ENCODE measurements at places on chromosomes 2 and 18.
A peak's percentile ranks its signal among the peaks of the same experiment; 100 is the strongest.

GRCh38 chr2:238138331-238139195 lies at the start of gene KLHL30:
KLHL30 (plus strand) TSS chr2:238138668; CDS start chr2:238140755, 2,087 bp downstream.
- H3K27me3 ChIP-seq, result no peaks in the 10 kb centered on the region
- no peaks in the 10 kb centered on the region for H3K36me3 ChIP-seq
- H3K4me1 ChIP-seq, result no peaks in the 10 kb centered on the region
- no peak within 1 kb of the TSS for H3K27ac ChIP-seq
- no peak for DNase-seq
- no peak within 1 kb of the TSS for H3K4me3 ChIP-seq

- H3K27me3 ChIP-seq, result no peaks in the 10 kb centered on the region
- no peak overlapping the region for H3K4me3 ChIP-seq
- no peak overlapping the region for H3K27ac ChIP-seq
- no peaks in the 10 kb centered on the region for H3K36me3 ChIP-seq
- H3K4me1 ChIP-seq, result no peaks in the 10 kb centered on the region
- no peak for DNase-seq
These were observed 27.1 kb upstream of the SCYGR1 start for GRCh38 chr2:227414846-227415245.

GRCh38 chr18:37516361-37516853 lies 49.2 kb downstream of the CELF4 start:
- H3K36me3 ChIP-seq, result no peaks in the 10 kb centered on the region
- no peak overlapping the region for H3K4me3 ChIP-seq
- no peak overlapping the region for H3K27ac ChIP-seq
- H3K27me3 ChIP-seq, result no peaks in the 10 kb centered on the region
- no peak for DNase-seq

DNA sequence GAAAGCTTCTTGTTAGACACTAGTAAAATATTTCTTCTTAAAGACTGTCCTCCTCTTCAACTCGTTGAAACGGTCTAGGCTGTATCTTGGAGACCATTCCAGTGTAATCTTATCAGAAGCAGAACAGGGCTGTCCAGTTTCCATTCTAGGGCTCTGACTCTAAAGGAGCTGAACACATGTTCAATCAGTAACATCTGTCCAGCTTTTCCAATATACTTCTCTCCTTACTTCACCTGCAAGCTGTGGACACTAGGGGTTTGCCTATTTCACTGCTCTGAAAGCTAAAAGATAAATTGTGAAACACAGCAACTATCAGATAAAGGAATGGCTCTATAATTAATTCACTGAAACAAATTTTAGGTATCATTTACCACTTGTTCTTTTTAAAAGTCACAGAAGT lies 73.8 kb downstream of the ZNF385B start:
- no peaks in the 10 kb centered on the region for H3K36me3 ChIP-seq
- no peak for DNase-seq
- H3K27me3 ChIP-seq, result no peaks in the 10 kb centered on the region
- no peak overlapping the region for H3K4me3 ChIP-seq
- no peak overlapping the region for H3K27ac ChIP-seq
- no peaks in the 10 kb centered on the region for H3K4me1 ChIP-seq

- no peaks in the 10 kb centered on the region for H3K36me3 ChIP-seq
- no peaks in the 10 kb centered on the region for H3K4me1 ChIP-seq
- no peaks in the 10 kb centered on the region for H3K27me3 ChIP-seq
- no peak overlapping the region for H3K4me3 ChIP-seq
These were observed 102.9 kb downstream of the CDC42EP3 start for GRCh38 chr2:37568565-37568964.

GRCh38 chr2:200172521-200172920 lies 134.0 kb upstream of the SPATS2L start:
- H3K27me3 ChIP-seq, result no peaks in the 10 kb centered on the region
- DNase-seq, result no peak
- H3K4me3 ChIP-seq, result no peak overlapping the region
- no peaks in the 10 kb centered on the region for H3K36me3 ChIP-seq
- H3K4me1 ChIP-seq, result peaks cover 18% of the 10 kb centered on the region

GRCh38 chr2:220068846-220069245 lies 441.4 kb downstream of the SLC4A3 start:
- H3K4me1 ChIP-seq, result no peaks in the 10 kb centered on the region
- H3K36me3 ChIP-seq, result no peaks in the 10 kb centered on the region
- H3K27ac ChIP-seq, result no peak overlapping the region
- no peak for DNase-seq
- no peak overlapping the region for H3K4me3 ChIP-seq

- peak; percentile 3 for DNase-seq
- no peaks in the 10 kb centered on the region for H3K36me3 ChIP-seq
- H3K4me3 ChIP-seq, result no peak overlapping the region
- H3K27ac ChIP-seq, result no peak overlapping the region
- peaks cover 5% of the 10 kb centered on the region for H3K4me1 ChIP-seq
These were observed 27.2 kb upstream of the LANCL1 start for GRCh38 chr2:210503725-210504191.

DNA sequence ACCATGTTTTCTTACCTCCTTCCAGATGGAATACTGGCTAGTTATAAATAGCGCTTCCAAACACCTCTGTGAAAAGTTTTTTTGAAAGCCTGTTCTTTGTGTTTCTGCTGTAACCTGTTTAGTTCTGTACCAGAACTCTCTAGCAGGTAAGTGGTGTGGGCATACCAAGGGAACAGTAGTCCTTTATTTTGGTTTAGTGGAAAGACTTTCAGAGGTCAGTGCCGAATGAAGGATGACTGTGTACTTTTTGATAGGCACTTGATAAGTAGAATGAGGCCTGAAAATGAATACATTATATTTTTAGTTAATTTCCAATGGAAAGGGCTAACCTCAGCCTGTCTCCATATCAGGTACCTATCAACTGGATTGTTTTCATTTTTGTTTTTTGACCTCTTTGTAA lies 27.6 kb upstream of the ASB1 start:
- H3K36me3 ChIP-seq, result no peaks in the 10 kb centered on the region
- H3K27ac ChIP-seq, result no peak overlapping the region
- H3K27me3 ChIP-seq, result no peaks in the 10 kb centered on the region
- H3K4me1 ChIP-seq, result no peaks in the 10 kb centered on the region
- H3K4me3 ChIP-seq, result no peak overlapping the region

DNA sequence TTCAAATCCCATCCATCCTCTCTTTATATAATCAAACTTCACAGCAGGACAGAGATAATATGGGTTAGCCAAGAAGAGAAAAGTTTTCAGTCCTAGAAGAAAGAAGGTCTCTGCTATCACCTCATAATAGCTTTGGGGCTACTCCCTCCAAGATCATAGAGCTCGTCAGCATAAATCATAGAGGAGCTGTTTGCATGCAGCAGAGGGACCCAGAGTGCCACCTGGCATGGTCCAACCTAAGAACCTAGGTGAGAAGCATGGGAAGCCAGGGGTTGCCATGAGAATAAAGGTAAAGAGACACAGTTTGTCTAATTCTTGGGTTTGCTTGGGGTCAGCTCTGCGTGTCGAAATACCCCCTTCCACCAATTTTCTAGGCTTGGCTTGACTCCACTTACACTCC lies 87.1 kb upstream of the CYP1B1 start:
- peaks cover 13% of the 10 kb centered on the region for H3K4me1 ChIP-seq
- H3K36me3 ChIP-seq, result no peaks in the 10 kb centered on the region
- no peak overlapping the region for H3K4me3 ChIP-seq
- no peak for DNase-seq
- no peaks in the 10 kb centered on the region for H3K27me3 ChIP-seq

GRCh38 chr2:214503568-214503967 lies 92.7 kb downstream of the VWC2L start:
- H3K27me3 ChIP-seq, result no peaks in the 10 kb centered on the region
- H3K4me3 ChIP-seq, result no peak overlapping the region
- H3K4me1 ChIP-seq, result no peaks in the 10 kb centered on the region
- no peak overlapping the region for H3K27ac ChIP-seq
- DNase-seq, result no peak

- no peaks in the 10 kb centered on the region for H3K4me1 ChIP-seq
- no peak overlapping the region for H3K4me3 ChIP-seq
- H3K36me3 ChIP-seq, result peaks cover 5% of the 10 kb centered on the region
- DNase-seq, result no peak
These were observed 47.4 kb downstream of the RPE start for GRCh38 chr2:210049831-210050230.

GRCh38 chr2:27306136-27306535 lies 2.1 kb downstream of the UCN start:
- no peak overlapping the region for H3K27ac ChIP-seq
- DNase-seq, result peak; percentile 46
- peaks cover 9% of the 10 kb centered on the region for H3K4me1 ChIP-seq
- H3K4me3 ChIP-seq, result peak overlapping the region; percentile 55

GRCh38 chr2:149858901-149859634 lies 271.5 kb upstream of the MMADHC start:
- no peaks in the 10 kb centered on the region for H3K36me3 ChIP-seq
- H3K4me3 ChIP-seq, result no peak overlapping the region

GRCh38 chr2:67834482-67834881 lies 228.3 kb downstream of the C1D start:
- DNase-seq, result no peak
- H3K27ac ChIP-seq, result no peak overlapping the region
- no peaks in the 10 kb centered on the region for H3K36me3 ChIP-seq
- H3K27me3 ChIP-seq, result no peaks in the 10 kb centered on the region
- no peak overlapping the region for H3K4me3 ChIP-seq

DNA sequence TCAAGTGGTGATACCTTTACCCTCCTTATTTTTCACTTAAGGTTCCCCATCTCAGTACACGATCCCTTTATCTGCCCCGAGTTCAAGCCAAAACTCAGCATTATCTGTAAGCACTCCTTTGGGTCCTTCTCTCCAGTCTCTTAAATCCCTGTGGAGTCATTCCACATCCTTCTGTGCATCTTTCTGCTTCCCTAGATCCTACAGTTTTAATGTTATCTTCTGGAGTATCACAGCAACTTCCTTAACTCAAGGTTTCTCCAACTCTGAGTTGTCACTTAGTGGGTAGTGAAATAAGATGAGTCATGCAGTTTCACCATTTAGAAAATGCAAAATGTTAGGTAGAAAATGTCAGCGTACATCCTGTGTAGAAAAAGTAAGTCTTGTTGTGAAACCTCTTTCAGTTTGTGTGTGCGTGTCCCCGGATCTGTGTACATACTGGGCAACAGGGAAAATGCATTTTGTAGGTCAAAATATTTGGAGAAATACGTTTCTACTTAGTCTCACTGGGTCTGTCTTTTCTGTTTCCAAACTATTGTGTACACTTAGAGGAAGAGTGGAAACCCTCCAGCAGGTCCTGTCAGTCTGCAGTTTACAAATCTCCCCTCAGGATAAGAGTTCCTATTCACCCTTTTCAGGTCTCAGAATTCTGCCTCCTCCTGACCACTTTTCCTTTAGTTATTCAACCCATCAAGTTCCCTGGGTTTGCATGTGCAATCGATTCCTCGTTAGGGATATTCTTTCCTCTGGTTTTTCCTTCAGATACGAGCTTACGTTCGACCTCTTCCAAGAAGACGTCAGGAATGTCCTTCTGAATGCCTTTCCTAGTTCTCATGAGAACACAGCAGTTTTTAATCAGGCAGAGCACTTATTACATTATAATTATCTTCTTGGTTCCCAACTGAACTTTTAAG lies 154.8 kb downstream of the TGIF1 start:
- H3K4me3 ChIP-seq, result peak overlapping the region; percentile 70
- H3K4me1 ChIP-seq, result peaks cover 26% of the 10 kb centered on the region
- peaks cover 4% of the 10 kb centered on the region for H3K36me3 ChIP-seq
- H3K27me3 ChIP-seq, result no peaks in the 10 kb centered on the region

DNA sequence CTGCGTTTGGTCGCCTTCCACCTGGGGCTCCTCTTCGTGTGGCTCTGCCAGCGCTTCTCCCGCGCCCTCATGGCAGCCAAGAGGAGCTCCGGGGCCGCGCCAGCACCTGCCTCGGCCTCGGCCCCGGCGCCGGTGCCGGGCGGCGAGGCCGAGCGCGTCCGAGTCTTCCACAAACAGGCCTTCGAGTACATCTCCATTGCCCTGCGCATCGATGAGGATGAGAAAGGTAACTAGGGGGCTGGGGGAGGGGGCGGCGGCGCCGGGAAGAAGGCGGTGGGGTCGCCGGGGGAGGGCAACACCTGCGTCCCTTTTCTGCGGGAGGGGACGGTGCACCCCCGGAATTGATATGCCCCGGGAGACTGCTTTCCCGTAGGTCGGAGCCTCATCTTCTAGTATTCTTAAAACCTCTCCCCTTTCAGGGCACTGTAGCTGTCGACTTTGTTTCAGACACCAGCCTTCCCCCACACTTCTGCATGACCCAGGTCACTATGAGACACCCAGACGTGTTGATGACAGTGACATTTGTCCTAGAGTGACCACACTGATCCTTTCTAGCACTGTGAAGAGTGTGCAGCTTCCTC lies 755 bp downstream of the SPAST start:
- H3K27me3 ChIP-seq, result no peaks in the 10 kb centered on the region
- H3K36me3 ChIP-seq, result no peaks in the 10 kb centered on the region
- H3K4me3 ChIP-seq, result peak overlapping the region; percentile 88
- DNase-seq, result no peak
- H3K27ac ChIP-seq, result peak overlapping the region; percentile 96

DNA sequence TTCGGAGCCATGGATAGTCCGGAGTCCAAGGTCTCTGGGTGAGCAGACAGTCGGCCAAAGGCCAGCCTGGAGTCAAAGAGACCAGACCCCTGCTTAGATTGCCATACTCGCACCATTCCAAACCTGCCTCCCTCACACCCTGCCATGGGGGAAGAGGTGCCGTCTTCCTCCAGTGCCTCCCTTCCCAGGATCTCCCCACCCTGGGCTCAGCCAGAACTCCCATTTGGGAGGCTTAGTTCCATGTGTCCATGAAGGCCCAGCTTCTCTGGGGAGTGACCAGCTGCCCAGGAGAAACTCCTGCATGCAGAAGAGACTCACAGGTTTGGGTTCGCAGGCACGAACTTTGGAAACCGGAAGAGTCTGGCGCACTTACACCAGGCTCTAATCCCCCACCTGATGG lies 21.7 kb downstream of the IGFBP5 start:
- no peaks in the 10 kb centered on the region for H3K36me3 ChIP-seq
- H3K4me3 ChIP-seq, result no peak overlapping the region
- H3K27ac ChIP-seq, result no peak overlapping the region
- no peaks in the 10 kb centered on the region for H3K4me1 ChIP-seq
- DNase-seq, result no peak
- no peaks in the 10 kb centered on the region for H3K27me3 ChIP-seq

DNA sequence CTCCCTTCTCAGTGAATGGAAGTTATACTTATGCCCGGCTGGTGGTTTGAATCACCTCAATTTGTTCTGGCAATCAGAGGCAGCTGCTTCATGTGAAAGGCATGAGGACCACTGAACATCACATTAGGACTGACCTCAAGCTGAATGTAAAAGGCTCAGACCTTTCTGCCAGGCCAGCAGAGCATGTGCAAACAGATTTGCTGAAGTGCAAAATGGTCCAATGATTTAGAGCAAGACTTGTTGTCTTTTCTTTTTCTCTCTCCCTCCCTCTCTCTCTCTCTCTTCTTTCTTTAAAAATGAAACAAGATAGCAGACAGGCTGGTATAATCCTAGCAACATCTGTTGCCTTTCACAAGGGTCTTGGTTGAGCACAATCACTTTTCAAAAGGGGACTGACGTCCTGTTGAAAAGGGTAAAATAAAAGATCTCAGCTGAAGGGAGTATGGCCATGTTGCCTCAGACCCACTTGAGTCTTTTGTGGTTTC lies 13.3 kb upstream of the CDH7 start:
- H3K27me3 ChIP-seq, result no peaks in the 10 kb centered on the region
- no peak overlapping the region for H3K27ac ChIP-seq
- no peak overlapping the region for H3K4me3 ChIP-seq
- DNase-seq, result no peak
- H3K36me3 ChIP-seq, result no peaks in the 10 kb centered on the region
